Lung (tissue), 17 donors: ENCODE measurements at places on chromosomes 6 and 20. TPM values are rescaled to one million over a fixed set of nuclear protein-coding genes. Genes with fewer than 3 reads are reported as not detected.
A peak's percentile ranks its signal among the peaks of the same experiment; 100 is the strongest.

ENPP5 gene
- 5.0 TPM for polyA plus RNA-seq

UST gene
- polyA plus RNA-seq: 5.7 TPM

DNAH8 gene
- polyA plus RNA-seq: 0.01 TPM

PEX7 gene
- polyA plus RNA-seq: 4.8 TPM

TBC1D32 gene
- polyA plus RNA-seq: 1.2 TPM

MLN gene
- not detected for polyA plus RNA-seq

DNA sequence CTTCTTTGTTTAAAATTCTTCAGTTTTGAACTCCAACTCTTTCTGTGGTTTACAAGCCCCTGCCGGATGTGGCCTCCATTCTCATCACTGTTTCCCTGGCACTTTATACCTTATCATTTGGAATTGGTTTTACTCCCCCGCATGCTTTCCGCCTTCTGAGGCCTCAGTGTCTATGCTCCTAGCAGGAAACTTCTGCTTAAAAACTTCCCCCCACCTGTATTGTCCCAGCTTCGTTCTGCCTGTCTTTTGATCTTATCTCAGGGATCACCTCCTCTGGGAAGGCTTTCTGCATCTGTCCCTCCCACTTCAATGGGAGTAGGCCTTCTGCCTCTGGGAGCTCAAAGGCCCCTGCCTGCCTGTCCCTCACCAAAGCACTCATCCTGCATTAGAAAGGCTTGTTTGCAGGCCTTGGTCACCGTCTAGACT, 3.4 kb upstream of the ANGPT4 start:
- no peak for DNase-seq
- peaks cover 2% of the 10 kb centered on the region for H3K27me3 ChIP-seq
- no peak overlapping the region for H3K27ac ChIP-seq
- H3K36me3 ChIP-seq: no peaks in the 10 kb centered on the region
- H3K4me3 ChIP-seq: no peak overlapping the region

- peaks cover 5% of the 10 kb centered on the region for H3K27me3 ChIP-seq
- H3K27ac ChIP-seq: no peak overlapping the region
- H3K4me3 ChIP-seq: no peak overlapping the region
Observed at GRCh38 chr20:48791014-48791413, 36.8 kb downstream of the PREX1 start.

DNA sequence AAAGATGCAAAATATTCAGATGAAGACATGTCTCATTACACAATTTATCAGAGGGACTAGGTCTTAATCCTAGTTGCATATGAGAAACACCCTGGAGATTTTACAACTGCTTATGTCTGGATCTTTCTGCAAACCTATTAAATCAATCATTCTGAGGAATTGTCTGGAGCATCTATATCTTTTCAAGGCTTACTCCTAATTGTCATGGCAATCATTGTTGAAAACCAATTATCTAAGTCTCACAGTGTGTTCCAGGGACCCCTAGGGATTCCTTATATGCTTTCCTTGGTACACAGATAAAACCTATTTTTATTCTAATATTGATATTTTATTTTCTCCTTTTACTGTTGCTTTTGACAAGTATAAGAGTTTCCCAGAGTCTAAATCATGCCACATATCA, 696.9 kb upstream of the EYS start:
- H3K27ac ChIP-seq: no peak overlapping the region
- H3K36me3 ChIP-seq: no peaks in the 10 kb centered on the region
- H3K4me1 ChIP-seq: no peaks in the 10 kb centered on the region
- H3K4me3 ChIP-seq: no peak overlapping the region
- H3K27me3 ChIP-seq: no peaks in the 10 kb centered on the region

DNA sequence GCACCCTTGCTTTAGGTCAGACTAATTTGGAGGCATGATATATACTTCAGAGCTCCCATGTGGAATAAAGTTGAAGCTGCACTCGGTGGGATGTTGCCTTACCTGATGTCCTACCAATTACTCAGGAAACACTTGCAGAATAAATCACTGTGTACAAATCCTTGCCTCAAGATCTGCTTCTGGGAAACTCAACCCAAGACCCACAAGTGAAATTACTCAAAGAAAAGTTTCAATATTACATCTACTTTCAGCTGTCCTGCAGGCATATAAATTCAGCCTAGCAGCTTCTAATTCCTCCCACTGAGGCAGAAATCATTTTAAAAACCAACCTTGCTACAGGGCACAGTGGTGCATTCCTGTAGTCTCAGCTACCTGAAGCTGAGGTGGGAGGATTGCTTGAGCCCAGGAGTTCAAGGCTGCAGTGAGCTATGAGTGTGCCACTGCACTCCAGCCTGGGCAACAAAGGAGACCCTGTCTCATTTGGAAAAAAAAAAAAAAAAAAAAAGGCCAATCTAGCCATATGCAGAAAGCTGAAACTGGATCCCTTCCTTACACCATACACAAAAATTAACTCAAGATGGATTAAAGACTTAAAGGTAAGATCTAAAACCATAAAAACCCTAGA, 20.7 kb upstream of the DCDC2 start:
- no peak overlapping the region for H3K27ac ChIP-seq
- H3K4me1 ChIP-seq: no peaks in the 10 kb centered on the region
- H3K36me3 ChIP-seq: no peaks in the 10 kb centered on the region

DNA sequence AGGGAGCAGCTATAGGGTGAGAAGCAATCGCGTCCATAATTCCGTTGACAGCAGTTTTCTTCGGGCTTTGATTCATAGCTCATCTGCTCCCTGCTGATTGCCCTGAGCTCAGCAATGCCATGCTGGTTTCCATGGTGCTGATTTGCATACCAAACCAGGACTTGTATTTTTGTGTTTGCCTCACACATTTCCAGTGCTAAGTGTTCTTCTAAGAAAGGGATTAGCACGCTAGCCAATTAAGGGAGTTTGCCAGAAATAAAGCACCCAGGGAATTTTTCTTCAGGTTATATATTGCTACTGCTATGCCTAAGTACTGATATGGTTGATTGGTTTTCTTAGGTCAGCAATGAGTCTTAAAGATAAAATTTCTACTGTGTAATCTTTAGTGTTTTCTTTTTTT, 177.6 kb downstream of the PLCB1 start:
- H3K27me3 ChIP-seq: no peaks in the 10 kb centered on the region
- H3K36me3 ChIP-seq: no peaks in the 10 kb centered on the region
- H3K4me3 ChIP-seq: no peak overlapping the region
- no peaks in the 10 kb centered on the region for H3K4me1 ChIP-seq
- no peak for DNase-seq
- H3K27ac ChIP-seq: no peak overlapping the region

- no peaks in the 10 kb centered on the region for H3K27me3 ChIP-seq
- no peaks in the 10 kb centered on the region for H3K4me1 ChIP-seq
- DNase-seq: no peak
- no peak overlapping the region for H3K27ac ChIP-seq
- no peaks in the 10 kb centered on the region for H3K36me3 ChIP-seq
Observed at GRCh38 chr6:63940056-63940455, 304.5 kb downstream of the PHF3 start.

GRCh38 chr6:52801188-52801841, 2.3 kb downstream of the GSTA1 start:
- no peak for DNase-seq
- no peak overlapping the region for H3K27ac ChIP-seq
- no peaks in the 10 kb centered on the region for H3K36me3 ChIP-seq
- H3K4me3 ChIP-seq: no peak overlapping the region
- H3K27me3 ChIP-seq: no peaks in the 10 kb centered on the region
- H3K4me1 ChIP-seq: no peaks in the 10 kb centered on the region

DNA sequence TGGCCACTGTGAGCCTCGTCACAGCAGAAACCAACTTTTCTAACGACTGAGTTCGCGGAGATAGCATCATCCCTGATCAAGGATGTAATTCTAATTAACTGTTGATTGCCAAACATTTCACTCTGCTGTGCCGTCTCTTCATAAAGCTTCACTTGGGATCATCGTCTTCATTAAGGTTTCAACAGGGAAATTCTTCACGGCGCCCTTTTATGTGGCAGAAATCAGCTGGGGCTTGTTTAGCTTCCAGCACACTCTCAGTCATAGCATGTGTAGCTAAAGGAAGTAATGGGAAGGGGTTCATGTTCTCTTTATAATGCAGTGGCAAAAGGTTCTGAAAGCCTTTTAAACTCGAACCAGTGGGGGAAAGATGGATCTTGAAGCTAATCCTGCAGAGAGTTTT, 8.9 kb upstream of the ADRM1 start:
- H3K27ac ChIP-seq: no peak overlapping the region
- no peak overlapping the region for H3K4me3 ChIP-seq
- no peaks in the 10 kb centered on the region for H3K27me3 ChIP-seq
- no peak for DNase-seq

DNA sequence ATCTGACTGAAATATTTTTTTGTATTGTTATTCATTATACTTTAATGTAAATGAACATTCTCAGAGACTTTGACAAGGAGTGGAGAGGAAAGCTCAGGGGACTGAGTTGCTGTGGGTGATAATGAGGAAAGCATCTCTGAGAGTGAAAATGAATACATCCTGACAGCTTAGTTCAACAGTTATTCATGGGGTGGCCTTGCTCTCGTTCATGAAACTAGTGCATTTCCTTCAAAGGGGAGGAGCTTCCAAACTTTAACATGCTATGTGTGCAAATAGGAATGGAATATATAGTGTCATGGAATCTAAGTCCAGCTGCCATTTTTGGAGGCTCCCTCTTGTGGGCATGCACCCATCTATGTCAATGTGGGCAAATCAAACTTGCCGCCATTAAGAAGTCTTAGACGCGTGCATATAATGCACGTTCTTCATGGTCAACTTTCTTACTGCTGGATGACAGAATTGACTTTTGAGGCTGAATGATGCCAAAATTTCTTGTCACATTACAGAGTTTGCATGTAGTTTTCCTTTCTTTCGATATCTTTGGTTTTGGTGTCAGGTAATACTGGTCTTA, 124.3 kb upstream of the TMEM170B start:
- DNase-seq: no peak
- H3K27ac ChIP-seq: no peak overlapping the region
- no peaks in the 10 kb centered on the region for H3K4me1 ChIP-seq
- no peaks in the 10 kb centered on the region for H3K36me3 ChIP-seq

GRCh38 chr6:1445650-1446330, 56.4 kb downstream of the FOXF2 start:
- H3K4me3 ChIP-seq: no peak overlapping the region
- no peaks in the 10 kb centered on the region for H3K27me3 ChIP-seq
- no peaks in the 10 kb centered on the region for H3K36me3 ChIP-seq

DNA sequence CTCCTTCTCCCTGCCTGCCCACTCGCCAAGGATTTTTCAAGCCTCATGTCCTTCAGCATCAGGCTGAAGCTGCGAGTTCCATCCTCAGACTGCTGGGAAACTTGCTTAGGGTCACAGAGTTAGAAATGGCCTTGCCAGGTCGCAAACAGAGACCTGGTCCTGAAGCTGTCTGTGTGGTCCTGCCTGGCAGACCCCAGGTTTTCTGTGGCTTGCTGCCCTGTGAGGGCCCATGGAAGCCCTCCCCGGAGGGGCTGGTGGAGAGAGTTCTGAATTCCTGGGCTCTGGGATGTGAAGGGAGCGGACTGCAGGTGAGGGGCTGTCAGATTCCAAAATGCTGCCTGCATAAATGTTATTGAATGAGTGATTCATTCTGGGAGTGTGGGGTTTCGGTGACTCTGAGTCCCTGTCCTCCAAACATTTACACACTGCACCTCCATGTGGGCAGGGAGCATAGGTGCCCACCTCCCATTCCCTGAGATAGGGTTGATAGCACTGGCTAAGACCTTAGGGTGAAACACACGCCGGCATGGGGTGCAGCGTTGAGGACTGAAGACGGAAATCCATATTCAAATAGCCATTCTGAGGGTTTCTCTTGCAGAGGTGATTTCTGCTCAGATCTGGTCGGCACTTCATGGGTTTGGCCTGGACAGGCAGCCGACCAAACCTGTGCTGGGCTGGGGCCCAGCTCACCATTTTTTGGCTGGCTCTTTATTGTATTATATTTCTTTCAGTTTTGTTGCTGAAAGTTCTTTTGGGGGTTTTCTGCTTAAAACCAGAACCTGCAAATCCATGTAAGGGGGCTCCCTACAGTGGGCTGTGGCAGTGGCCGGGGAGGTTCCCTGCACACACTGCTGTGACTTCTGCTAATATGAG, 21.8 kb upstream of the IRF4 start:
- H3K27ac ChIP-seq: no peak overlapping the region
- H3K4me3 ChIP-seq: no peak overlapping the region
- no peaks in the 10 kb centered on the region for H3K4me1 ChIP-seq

- H3K27ac ChIP-seq: no peak overlapping the region
- H3K4me1 ChIP-seq: no peaks in the 10 kb centered on the region
- H3K36me3 ChIP-seq: no peaks in the 10 kb centered on the region
- no peaks in the 10 kb centered on the region for H3K27me3 ChIP-seq
- H3K4me3 ChIP-seq: no peak overlapping the region
- no peak for DNase-seq
Observed at GRCh38 chr6:64143101-64143500, 507.5 kb downstream of the PHF3 start.

GRCh38 chr6:6811128-6812009, 222.8 kb downstream of the LY86 start:
- H3K27me3 ChIP-seq: no peaks in the 10 kb centered on the region
- no peak overlapping the region for H3K27ac ChIP-seq

- H3K36me3 ChIP-seq: no peaks in the 10 kb centered on the region
- no peak for DNase-seq
- H3K4me1 ChIP-seq: peaks cover 7% of the 10 kb centered on the region
- H3K27me3 ChIP-seq: no peaks in the 10 kb centered on the region
Observed at GRCh38 chr6:14422917-14423316, 305.3 kb downstream of the CD83 start.

- no peaks in the 10 kb centered on the region for H3K27me3 ChIP-seq
- no peak for DNase-seq
Observed at GRCh38 chr6:4903121-4903520, 100.7 kb downstream of the RPP40 start.

DNA sequence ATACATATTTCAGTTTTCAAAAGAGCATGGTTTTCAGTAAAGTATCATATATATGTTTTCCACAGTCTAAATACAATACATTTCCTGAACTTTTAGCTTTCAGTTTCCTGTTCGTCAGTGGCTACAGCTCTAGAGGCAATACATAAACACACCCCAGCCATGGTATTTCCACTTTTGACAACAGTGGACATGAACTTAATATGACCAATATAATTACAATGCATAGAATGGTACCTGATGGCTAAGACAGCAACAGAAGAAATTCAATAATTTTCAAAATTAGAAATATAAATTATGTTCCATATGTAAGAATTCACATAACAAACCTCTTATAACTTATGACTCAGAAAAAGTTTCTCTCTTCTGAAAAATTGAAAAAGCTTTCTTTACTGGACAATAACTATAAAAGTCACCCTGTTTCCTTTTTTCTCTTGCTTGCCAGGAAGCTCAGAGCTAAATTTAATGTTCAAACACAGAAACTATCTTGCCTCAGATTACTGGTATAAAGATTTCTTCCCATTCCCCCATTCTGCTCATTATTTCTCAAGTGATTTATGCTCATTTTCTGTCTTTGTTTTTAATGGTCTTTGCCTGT, 19.2 kb downstream of the FKBP5 start:
- H3K4me1 ChIP-seq: peaks cover 13% of the 10 kb centered on the region
- no peak overlapping the region for H3K27ac ChIP-seq
- H3K36me3 ChIP-seq: no peaks in the 10 kb centered on the region
- H3K4me3 ChIP-seq: no peak overlapping the region
- no peak for DNase-seq
- no peaks in the 10 kb centered on the region for H3K27me3 ChIP-seq

- peak; percentile 88 for DNase-seq
- H3K4me1 ChIP-seq: peaks cover 57% of the 10 kb centered on the region
- H3K4me3 ChIP-seq: peak overlapping the region; percentile 44
- no peaks in the 10 kb centered on the region for H3K36me3 ChIP-seq
Observed at GRCh38 chr20:19885939-19886660, 128.0 kb downstream of the RIN2 start.
